ENCODE measurements at places on chromosomes 6 and 20. TPM values are rescaled to one million over a fixed set of nuclear protein-coding genes. Genes with fewer than 3 reads are reported as not detected.

DNA sequence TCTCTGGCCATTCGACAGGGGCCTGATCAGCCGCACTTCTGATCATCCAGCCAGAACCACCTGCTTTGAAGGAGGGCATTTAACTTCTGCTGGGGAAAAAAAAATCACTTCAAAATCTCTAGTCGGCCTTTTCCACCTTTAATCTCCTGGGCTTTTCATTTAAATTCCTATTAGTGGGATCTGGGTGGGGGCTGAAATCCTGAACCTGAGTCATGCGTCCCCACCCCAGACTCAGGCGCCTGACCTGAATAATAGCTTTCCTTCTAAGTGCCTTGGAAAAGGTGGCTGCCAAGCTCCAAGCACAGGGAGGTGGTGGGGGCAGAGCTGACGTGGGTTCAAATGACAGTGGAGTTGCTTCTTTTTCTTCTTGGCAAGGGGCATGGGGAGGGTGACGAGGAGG, 246.0 kb upstream of the EXOC2 start:
- DNase-seq: no peak

- no peak for DNase-seq
Measured at GRCh38 chr6:28211840-28212509, 13.1 kb upstream of the ZSCAN9 start.

Gene TPBG
- total RNA-seq: 9.0 TPM

Gene SMLR1
- not detected for total RNA-seq

DNA sequence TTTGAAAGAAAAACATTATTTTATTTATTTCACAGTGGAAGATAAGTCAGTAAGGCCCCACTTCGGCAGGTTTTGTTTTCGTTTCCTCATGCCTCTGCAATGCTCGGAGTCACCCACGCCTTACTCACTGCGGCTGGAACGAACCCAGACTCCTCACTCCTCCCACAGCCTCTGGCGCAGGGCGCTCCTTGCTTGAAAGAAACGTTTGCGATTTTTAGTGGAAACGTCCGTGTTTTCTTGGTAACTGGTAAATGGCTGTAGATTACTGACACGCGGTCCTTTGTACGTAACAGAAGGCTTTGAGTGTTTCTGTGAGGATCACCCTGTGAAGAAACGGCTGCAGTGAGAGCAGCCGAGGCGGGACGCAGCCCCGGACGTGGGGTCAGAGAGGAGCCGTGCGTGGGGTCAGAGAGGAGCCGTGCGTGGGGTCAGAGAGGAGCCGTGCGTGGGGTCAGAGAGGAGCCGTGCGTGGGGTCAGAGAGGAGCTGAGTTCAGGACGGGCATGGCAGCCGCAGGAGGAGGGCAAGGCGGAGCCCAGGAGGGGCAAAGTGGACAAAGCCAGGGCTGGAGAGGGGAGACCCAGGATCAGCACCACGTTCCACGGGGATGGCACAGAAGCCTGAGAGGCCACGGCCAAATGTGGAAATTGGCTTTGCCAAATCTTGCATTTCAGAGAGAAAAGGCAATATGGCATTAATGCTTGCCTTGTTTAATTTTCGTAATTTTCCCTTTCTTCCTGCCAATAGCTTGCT, 198.6 kb upstream of the THBS2 start:
- DNase-seq: no peak

Gene HLA-DPB1
- 2.3 TPM for total RNA-seq

- DNase-seq: no peak
Measured at GRCh38 chr20:46638898-46639274, 12.4 kb downstream of the SLC13A3 start.

Gene NRN1
- 25.6 TPM for total RNA-seq

Gene EDN3
- total RNA-seq: not detected

Gene SLC17A1
- not detected for total RNA-seq

Gene FOXA2
- not detected for total RNA-seq

DNA sequence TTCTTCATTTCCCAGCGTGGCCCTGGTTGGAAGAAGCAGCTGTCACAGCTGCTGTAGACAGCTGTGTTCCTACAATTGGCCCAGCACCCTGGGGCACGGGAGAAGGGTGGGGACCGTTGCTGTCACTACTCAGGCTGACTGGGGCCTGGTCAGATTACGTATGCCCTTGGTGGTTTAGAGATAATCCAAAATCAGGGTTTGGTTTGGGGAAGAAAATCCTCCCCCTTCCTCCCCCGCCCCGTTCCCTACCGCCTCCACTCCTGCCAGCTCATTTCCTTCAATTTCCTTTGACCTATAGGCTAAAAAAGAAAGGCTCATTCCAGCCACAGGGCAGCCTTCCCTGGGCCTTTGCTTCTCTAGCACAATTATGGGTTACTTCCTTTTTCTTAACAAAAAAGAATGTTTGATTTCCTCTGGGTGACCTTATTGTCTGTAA, 292.7 kb downstream of the ESR1 start:
- peak; percentile 68 for DNase-seq

GRCh38 chr6:73030257-73030656, 195.0 kb downstream of the KHDC1L start:
- DNase-seq: no peak

Gene KDM1B
- total RNA-seq: 10.8 TPM

- peak; percentile 68 for DNase-seq
Measured at GRCh38 chr6:54617730-54618129, 228.8 kb upstream of the FAM83B start.

GRCh38 chr6:13427801-13428582, 59.4 kb downstream of the GFOD1 start:
- DNase-seq: peak; percentile 61

Gene FHL5
- total RNA-seq: not detected

- peak; percentile 28 for DNase-seq
Measured at GRCh38 chr20:50387996-50388332, 122.2 kb upstream of the PTPN1 start.

- no peak for DNase-seq
Measured at GRCh38 chr6:11853678-11854407, 75.2 kb upstream of the ADTRP start.

Gene FGD2
- total RNA-seq: not detected

Gene TP53INP2
- 30.5 TPM for total RNA-seq

Gene NEURL2
- 6.5 TPM for total RNA-seq

Gene SUN5
- total RNA-seq: not detected

GRCh38 chr6:125013938-125014660, 51.9 kb downstream of the RNF217 start:
- peak; percentile 48 for DNase-seq

GRCh38 chr20:43744966-43745730, 18.3 kb upstream of the GTSF1L start:
- DNase-seq: no peak

Gene MAFB
- total RNA-seq: 1.3 TPM

- DNase-seq: peak; percentile 83
Measured at GRCh38 chr6:89299466-89299850, 15.6 kb downstream of the GABRR2 start.

Gene CENPW
- total RNA-seq: 85.8 TPM

Gene ZSCAN26
- 14.1 TPM for total RNA-seq

DNA sequence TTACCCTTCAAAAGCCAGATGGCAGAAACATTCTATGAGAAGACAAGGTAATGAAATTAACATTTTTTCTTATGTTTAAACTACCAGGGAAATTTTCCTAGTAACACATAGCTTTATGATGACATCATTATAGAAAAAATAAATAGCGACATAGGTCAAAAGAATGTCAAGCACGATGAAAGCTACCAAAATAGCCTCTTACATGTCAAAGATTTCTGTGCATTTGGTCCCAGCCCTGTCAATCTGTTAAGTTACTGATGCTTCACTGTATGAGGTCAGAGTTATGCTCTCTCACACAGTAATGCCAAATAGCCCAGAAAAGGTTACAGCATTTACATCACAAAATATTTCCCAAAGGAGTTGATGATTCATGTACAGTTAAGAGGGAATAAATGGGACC, 199.8 kb upstream of the DEFB112 start:
- no peak for DNase-seq

DNA sequence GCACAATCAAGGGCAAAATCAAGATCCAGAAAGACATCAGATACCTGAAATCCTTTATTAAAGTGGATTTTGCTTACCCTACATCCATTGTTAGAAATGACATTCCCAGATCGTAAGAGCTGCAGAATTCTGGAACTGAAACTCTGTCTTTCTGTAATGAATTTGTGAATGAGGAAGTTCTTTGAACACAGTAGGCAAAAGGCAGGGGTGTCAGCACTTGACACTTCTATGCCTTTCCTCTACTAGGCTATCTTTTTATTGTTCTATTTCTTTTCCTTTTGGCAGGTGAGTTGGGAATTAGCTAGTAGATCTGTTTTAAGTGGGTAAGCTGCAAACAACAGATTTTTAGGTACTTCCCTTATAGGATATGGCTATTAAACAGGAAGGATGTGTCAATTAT, 126.3 kb downstream of the CARMIL1 start:
- no peak for DNase-seq

- peak; percentile 58 for DNase-seq
Measured at GRCh38 chr6:32947552-32948465, 5.1 kb downstream of the HLA-DMA start.

DNA sequence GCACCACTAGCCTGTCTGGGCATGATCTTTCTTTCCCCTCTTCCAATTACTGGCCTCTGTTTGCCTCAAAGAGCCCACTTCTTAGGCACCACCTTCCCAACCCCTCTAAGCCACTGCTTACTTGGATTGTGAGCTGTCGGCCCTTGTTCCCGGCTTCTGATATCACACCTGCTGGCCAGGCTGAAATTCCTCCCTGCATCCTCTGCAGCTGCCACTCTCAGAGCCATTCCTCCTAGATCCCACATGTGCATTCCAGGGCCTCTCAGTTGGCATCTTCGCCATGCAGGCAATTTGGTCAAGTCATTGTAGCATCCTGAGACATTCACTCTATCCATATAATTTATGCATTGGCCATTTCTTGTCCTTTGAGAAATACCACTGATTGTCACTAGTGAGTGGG, 135.9 kb downstream of the OLIG3 start:
- DNase-seq: no peak

Gene TRIM31
- total RNA-seq: not detected

GRCh38 chr6:38912378-38912777, 136.2 kb upstream of the GLP1R start:
- DNase-seq: no peak

GRCh38 chr6:142322504-142323198, 20.8 kb downstream of the ADGRG6 start:
- no peak for DNase-seq

Gene WASF1
- total RNA-seq: 20.9 TPM

GRCh38 chr6:108781419-108782100, 66.7 kb upstream of the ARMC2 start:
- DNase-seq: no peak

GRCh38 chr20:43750774-43751166, 24.0 kb upstream of the GTSF1L start:
- no peak for DNase-seq

GRCh38 chr6:105301072-105301503, 101.8 kb downstream of the PREP start:
- DNase-seq: no peak

Gene KIF6
- total RNA-seq: not detected

Gene PRPH2
- total RNA-seq: 0.48 TPM

Gene LINC00237
- not detected for total RNA-seq

Gene EYA4
- total RNA-seq: not detected

Gene CST8
- total RNA-seq: not detected

Measured in endothelial cell of umbilical vein (primary cell).